ENCODE measurements at places on chromosomes 6 and 20. TPM values are rescaled to one million over a fixed set of nuclear protein-coding genes. Genes with fewer than 3 reads are reported as not detected.

ZSCAN23 gene
- 1.2 TPM for total RNA-seq

DCDC2 gene
- total RNA-seq = not detected

AVP gene
- total RNA-seq = not detected

- no peak for DNase-seq
These were observed 182.7 kb downstream of the PHACTR1 start for GRCh38 chr6:12899046-12899833.

DNA sequence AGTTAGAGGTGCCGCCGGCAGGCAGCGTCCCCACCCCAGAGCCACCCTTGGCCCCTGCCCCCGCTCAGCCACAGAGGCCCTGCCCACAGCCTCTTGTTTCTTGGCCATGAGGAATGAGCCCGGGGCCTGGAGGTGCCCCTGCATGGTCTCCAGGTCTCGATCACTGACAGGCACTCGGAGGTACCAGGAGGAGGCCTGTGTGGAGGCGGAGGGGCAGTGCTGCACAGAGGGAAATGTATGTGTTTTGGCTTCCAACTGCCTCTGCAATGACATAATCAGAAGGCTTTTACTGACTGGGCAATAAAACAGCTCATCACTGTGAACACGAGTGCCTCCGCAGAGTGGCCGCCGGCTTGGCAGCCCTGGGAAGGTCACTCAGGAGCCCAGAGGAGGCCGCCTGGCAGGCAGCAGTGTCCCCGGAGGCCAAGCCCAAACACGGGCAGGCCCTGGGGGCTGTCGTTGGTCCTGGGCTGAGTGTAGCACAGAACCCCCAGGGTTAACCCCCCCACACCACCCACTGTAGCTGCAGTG is 61.1 kb upstream of the GATA5 start:
- peak; percentile 74 for DNase-seq

DNA sequence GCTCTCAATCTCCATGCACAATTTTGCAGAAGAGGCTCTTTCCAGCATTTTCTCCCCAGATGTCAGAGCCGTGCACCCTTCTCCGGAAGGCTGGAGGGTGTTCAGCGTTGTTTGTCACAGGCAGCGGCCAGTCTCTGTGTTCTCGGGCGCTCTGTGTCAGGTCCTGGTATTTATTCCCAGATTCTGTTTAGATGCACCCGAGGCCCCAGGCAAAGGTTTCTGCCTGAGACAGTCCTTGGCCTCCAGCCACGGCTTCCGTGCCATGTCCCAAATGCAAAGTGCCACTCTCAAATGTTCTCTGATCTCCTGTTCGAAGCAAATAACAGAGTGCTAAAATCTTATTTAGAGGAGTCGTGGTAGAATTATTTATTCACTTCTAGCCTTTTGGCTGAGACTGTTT is 140.3 kb upstream of the AGPAT4 start:
- DNase-seq = peak; percentile 79
